EH (cell line): ENCODE measurements at places on chromosomes 16 and 17.
A peak's percentile ranks its signal among the peaks of the same experiment; 100 is the strongest.

GRCh38 chr16:29844575-29845331 lies 18.3 kb downstream of the CDIPT start:
- no peak for DNase-seq

DNA sequence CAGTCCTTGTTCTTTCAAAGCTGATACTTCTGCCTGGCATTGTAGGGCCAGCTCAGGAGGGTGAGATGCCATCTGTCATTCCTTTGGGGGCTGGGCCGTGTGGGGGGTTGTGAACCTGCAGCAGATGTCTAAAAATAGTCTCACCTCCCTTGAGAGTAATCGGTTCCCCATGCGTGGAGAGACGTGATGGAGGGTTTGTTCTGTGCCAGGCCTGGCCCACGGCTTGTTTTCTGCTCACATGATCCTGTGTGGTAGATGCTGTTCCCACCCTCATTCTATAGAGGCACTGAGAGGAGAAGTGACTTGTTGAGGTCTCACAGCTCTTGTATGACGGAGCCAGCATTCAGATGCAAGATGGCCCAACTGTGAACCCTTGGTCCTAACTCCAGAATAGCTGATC lies 4.6 kb downstream of the IRF8 start:
- DNase-seq, result no peak

- DNase-seq, result no peak
Observed at GRCh38 chr16:25038239-25038954, 23.2 kb upstream of the ARHGAP17 start.

DNA sequence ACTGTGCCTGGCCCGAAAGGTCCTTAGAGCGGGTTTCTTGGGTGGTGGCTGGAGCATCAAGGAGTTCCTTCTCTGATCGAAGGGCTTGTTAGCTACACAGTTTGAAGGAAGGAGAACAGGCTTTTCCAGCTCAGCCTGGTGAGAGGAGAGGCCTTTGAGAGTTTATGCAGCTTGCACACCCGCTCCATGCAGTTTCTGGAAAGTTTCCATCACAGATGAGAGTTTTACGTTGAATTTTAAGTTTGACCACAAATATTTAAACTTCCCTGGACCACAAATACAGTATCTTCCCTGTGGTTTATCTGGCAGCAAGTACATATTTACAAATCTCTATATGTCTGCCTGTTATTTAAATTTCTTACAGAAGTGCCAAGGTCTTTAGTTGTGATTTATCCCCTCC lies 56.8 kb downstream of the HIC1 start:
- DNase-seq, result peak; percentile 81

GRCh38 chr16:29777576-29778350 lies at the start of gene ZG16:
TSS of gene ZG16 (plus strand) at chr16:29778256. CDS start at chr16:29779267, 1,011 bp downstream.
- no peak for DNase-seq

- no peak for DNase-seq
Observed at GRCh38 chr17:71164561-71164960, 956.3 kb upstream of the SOX9 start.

- no peak for DNase-seq
Observed at GRCh38 chr17:2414446-2415064, 13.7 kb upstream of the MNT start.
